ENCODE measurements at places on chromosomes 4 and X.
A peak's percentile ranks its signal among the peaks of the same experiment; 100 is the strongest.

- DNase-seq = no peak
Measured at GRCh38 chrX:30865015-30865414, 24.0 kb downstream of the TAB3 start.

DNA sequence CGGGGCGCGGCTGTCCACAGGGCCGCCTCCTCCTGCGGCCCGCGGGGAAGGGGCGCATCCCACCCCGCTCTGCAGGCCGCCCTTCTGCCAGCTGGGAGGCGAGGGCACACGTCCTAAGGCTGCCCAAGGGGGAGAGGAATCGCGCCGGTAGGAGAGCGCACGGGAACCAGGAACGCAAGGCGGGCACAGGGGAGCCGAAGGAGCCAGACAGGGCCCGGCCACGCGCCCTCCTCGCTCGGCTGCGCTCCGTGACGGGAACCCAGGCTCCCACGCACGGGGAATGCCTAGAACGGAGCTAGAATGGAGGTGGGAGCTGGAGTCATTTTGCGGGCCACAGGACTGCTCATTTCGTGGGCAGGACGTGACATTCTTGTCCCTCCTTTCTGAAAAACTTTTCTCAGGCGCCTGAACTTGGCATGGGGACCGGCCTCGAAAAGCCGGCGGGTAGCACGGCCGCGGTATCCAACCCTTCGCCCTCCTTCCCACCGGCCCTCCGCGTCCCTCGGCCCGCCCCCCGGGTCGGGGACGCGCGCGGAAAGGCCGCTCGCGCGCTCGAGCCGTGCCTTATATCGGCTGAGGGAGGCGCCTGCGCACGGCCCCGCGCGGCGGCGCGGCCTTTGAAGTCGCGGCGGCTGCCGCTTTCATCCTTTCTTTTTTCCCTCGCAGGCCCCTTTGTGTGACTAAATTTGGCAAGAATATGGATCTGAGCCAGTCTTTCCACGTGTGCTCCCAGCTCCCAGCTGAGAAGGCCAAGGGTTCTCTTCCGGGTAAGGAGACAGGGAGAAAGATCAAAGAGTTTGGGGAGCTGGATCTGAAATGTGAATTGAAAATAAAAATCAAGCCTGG, 4.2 kb upstream of the LEF1 start:
- DNase-seq = peak; percentile 86

- no peak for DNase-seq
Measured at GRCh38 chrX:39309721-39310152, 508.5 kb downstream of the MID1IP1 start.

GRCh38 chr4:84503495-84504437, 4.7 kb upstream of the NKX6-1 start:
- peak; percentile 70 for DNase-seq

DNA sequence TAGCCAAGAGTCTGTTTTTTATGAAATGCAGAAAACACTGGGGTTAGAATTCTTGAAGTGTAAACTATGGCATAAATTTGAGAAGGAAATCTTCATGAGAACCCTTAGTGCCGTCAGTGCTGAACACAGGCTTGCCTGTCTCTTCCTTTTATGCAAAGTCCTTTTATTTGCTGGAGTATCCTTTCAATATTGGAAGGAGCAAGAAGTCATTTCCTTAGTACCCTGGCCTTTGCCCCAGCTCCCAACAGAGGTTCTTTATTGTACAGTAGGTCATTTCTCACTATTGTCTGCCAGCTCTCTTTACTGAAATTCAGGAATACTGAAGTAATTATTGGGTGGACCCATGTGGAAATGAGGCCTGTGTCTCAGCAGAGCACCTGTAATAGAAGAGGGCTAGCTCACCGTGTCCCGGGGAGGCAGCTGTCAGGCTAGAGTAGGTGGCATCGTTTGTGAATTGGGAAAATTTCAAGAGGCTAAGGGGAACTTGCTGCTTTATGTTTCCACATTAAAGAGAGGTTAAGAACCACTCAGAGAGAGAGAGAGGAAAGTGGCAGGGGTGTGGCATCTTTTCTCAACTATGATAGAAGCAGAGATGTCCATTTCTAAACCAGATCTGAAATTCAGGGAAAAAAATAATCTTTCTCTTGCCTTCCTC, 8.7 kb downstream of the FHDC1 start:
- no peak for DNase-seq

DNA sequence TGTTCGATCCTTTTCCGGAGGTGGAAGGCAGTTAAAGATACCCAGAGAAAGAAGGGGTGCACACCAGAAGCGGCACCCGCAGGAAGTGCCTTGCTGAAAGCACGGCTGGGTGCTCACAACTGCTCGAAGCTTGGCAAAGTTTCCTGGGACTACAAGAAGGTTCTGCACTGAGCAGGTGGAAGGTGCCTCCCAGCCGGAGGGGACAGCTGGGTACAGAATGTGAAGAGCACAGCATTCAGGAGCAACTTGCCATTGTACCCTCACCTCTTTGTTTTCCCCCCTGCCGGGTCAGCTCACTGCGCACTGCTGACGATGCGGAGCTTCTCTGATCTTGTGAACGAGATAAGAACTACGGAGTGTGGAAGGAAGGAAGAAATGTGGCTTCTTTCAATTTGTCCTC, 289.2 kb downstream of the FBXW7 start:
- no peak for DNase-seq

- DNase-seq = no peak
Measured at GRCh38 chrX:19695884-19696283, 180.6 kb upstream of the MAP3K15 start.

- no peak for DNase-seq
Measured at GRCh38 chrX:96314985-96315384, 369.7 kb upstream of the DIAPH2 start.

GRCh38 chr4:53005149-53005546, 143.0 kb downstream of the RASL11B start:
- DNase-seq = no peak

- no peak for DNase-seq
Measured at GRCh38 chr4:176642472-176642871, 150.2 kb downstream of the VEGFC start.

GRCh38 chrX:9072281-9072680, 38.4 kb upstream of the FAM9B start:
- no peak for DNase-seq

DNA sequence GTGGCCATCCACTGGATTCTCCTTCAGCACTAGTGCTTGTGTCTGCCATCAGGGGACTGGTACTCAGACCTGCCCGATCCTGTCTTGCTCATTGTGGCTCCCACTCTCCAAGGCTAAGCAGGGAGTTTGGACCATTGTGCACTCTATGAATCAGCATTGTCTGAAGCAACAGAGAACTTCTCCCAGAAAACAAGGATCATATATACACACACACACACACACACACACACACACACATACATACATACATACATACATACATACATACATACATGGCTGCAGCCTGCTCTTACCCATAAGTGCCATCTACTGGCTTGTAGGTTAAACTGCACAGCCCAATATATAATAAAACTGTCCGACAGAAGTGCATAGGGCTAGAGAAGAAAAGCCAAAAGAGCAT, 345.3 kb upstream of the LCORL start:
- peak; percentile 37 for DNase-seq

GRCh38 chrX:115906276-115906675, 264.3 kb upstream of the AGTR2 start:
- DNase-seq = no peak

DNA sequence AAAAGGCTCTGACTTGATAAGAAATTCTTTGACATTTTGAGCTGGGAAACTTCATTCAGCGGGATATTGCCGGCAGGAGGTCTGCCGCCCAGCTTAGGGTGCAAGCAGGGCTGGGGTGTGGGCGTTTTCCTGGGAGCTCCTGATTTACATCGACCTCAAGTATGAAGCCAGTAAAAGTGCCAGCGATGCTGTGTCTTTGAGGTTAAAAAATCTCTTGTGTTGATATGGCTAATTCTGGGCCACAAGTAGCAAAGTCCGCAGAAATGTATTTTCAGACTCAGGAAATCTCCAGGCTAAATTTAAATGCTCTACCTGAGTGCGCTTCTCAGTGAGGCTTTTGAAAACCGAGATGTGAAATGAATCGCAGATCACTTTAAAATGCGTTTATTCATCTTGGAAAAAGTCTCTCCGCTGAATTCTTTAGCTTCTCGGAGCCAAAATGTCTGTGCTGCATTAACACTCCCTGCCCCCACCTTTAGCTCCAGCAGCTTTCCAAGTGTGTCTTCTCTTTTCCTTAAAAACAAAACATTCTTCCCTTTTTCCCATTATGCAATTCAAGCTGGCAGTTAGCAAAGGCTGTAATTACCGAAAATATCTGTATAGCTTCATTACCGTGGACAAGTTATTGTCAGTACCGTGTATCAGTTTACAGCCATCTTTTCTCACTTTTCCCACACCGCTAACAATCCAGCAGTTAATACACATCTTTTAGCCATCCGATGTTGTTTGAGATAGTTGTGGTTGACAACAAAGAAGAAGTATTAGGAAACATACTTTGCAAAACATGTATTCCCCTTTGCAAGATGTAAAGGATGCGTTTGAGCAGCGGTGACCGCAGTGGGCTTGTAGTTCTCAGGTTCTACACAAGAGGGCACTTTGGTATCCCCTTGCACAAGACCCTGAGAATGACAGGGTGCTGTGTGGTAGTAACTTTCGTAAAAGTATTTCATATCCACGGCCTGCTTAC, 136.0 kb upstream of the STX18 start:
- DNase-seq = no peak

GRCh38 chr4:1296324-1297022, 6.8 kb downstream of the MAEA start:
- no peak for DNase-seq
